ENCODE measurements at places on chromosomes 1 and 21. TPM values are rescaled to one million over a fixed set of nuclear protein-coding genes. Genes with fewer than 3 reads are reported as not detected.
A peak's percentile ranks its signal among the peaks of the same experiment; 100 is the strongest.

Gene RUNX3
- total RNA-seq = under 0.01 TPM

Gene RAB7B
- total RNA-seq = 0.59 TPM

Gene G0S2
- 16.0 TPM for total RNA-seq

- no peak for DNase-seq
Measured at GRCh38 chr1:167683641-167684502, 37.9 kb upstream of the MPZL1 start.

GRCh38 chr21:15326032-15326867, 261.4 kb upstream of the NRIP1 start:
- no peak for DNase-seq

DNA sequence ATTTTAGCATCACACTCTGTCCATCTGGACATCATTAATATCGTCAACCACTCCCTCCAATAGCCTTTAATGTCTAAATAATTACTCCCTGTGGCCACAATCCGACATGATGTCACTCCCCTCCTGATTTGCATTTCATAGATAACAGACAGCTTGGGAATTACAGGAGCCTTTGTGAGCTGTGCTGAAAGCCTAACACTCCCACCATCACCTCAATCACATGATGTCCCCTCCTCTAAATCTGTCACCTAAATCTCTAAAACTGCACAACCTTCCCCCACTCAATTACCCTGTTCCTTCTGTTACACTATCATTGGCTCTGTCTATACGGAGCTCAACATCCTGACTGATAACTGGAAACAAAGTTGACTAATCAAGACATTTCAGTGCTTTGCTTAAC, 14.3 kb downstream of the NHLH2 start:
- no peak for DNase-seq

DNA sequence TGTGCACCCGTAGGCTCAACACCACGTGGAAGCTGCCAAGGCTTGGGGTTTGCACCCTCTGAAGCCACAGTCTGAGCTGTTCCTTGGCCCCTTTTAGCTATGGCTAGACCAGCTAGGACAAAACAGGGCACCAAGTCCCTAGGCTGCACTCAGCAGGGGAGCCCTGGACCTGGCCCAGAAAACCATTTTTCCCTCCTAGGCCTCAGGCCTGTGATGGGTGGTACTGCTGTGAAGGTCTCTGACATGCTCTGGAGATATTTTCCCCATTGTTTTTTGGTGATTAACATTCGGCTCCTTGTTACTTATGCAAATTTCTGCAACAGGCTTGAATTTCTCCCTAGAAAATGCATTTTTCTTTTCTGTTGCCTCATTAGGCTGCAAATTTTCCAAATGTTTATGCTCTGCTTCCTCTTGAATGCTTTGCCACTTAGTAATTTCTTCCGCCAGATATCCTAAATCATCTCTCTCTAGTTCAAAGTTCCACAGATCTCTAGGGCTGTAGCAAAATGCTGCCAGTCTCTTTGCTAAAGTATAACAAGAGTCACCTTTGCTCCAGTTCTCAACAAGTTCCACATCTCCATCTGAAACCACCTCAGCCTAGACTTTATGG, 69.0 kb upstream of the KRTAP19-8 start:
- DNase-seq = no peak

GRCh38 chr1:6703016-6703415, 1.4 kb upstream of the DNAJC11 start:
- DNase-seq = no peak

- no peak for DNase-seq
Measured at GRCh38 chr1:95168761-95169351, 51.7 kb downstream of the TLCD4 start.

- no peak for DNase-seq
Measured at GRCh38 chr1:116258668-116259419, 114.2 kb upstream of the ATP1A1 start.

DNA sequence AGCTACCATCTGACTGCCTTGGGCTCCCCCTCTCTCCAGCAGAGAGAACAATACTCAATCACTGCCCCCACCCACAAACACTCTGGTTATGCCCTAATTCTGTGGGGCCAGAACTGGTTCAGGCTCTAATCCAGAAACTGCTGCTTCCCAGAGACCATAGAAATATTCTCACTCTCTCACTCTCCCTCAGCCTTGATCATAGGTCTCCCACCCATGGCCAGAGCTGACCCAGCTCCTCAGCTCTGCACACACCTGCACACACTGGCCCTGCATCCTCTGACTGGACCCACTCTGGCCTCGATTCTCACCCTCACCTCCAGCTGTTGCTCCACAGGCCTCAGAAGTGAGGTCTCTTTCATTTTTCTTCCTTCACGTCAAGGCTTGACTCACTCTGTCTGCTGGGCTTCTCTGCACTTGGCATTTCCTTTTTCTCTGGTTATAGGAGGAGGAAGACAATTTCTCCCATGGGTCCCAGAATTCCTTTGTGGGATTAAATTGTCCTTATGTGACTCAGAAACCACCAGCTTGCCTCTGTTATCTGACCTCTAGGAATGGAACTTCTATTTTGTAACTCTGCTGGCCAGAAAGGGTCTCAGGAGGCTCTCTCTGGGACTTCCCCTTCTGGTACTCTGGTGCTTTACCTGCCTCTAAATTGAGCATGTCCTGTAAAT, 15.6 kb upstream of the ZMYM6 start:
- DNase-seq = peak; percentile 48

DNA sequence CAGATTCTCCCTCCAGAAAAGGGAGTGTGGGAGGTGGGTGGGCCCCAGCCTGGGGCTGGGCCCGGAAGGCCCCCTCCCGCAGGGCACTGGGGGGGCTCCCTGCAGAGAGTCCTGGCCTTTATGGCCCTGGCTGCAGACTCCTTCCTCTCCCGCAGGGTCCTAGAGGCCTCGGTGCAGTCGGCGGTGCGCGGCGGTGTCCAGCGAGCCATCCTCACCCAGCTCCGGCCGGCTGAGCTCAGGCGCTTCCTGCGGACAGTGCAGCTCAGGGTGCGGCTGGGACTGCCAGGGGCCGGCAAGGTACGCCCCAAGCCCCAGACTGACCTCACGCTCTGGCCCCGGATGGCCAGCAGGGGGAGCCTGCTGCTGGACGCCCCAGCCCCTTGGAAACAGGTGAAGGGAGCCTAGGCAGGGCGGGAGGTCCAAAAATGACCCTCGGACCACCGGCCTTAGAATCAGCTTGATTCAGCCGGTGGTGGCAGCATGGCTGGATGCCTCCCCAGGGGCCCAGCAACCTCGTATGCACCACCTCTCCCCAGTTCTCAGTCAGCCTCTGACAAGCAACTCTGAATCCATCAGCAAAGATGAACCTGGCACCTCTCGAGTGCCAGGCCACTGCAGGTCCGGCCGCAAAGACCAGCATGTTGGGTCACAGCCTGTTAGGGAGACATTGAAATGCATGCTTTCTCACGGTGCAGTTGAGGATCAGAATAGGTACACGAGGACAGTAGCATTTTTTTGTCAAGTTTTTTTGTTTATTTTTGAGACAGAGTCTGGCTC, 20.6 kb downstream of the MTHFR start:
- DNase-seq = no peak

DNA sequence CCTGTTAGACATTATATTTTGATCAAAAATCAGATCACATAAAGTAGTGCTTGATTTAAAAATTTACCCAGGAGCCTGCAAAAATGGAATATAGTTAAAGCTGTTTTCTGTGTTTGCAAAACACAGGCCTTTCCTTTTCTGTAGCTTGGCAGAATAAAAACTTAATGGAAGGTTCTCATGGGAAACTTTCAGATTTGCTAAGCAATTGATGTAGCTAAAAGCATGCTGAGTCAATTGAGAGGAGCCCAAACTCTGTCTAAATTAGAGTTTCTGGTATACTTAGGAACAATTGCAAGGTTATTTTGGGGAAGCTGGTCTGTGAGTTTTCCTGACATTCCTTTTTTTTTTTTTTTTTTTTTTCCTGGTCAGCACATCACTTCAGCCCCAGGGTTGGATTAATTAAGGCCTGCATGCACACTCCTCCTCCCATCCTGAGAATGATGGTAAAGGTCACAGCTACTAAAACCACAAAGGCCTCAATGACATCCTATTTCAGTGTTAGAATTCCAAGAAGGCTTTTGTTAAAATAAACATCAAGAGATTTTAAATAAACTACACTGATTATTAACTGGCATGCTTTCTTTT, 608.7 kb downstream of the PLPP3 start:
- DNase-seq = no peak

DNA sequence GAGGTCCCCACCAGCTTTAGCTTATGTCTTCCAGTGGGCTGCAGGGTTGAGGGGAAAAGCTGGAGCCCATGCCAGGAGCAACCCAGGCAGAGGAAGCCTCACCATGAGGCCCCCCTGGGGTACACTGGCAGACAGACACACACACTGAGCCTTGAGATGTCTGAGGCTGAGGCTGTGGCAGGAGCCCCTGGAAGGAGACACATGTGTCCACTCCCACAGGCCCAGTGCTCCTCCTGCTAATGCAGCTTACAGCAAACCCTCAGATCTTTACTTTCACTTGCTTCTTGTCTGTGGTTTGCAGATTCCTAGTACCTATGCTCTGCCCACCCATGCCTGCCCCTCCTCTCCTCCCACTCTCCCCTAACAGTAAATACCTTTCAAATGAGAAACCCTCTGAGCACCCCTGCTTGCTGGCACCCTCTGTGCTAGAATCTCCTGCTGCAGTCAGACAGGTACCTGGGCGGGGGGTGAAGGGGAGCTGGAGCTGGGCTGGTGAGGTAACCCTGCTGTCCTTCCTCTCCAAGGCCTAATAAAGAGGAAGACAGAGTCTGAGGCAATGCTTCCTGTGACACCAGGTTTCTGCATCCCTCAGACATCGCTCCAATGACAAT, 63.4 kb upstream of the NEK2 start:
- DNase-seq = no peak

DNA sequence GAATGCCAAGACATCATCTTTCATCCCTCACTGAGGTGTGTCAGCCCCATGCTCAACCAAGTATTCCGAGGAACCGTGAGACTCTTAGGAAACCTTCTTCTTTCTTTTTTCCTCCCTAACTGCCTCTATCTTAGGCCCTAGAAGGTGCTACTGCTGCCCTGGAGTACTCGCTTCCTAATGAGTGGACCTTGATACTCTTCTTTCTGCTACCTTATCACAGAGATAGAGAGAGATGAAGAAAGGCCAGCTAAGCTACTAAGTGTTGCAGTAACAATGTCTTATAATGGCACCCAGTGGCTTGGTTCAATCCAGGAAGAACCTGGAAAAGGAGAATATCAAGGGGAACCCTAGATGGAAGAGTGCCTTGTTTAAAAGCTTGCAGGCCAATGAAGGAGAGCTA, 86.6 kb downstream of the KIRREL1 start:
- DNase-seq = no peak

GRCh38 chr1:50553921-50554320, 130.7 kb upstream of the DMRTA2 start:
- DNase-seq = no peak

Measured in pulmonary artery endothelial cell (primary cell).